ENCODE measurements at places on chromosomes 13 and 19. TPM values are rescaled to one million over a fixed set of nuclear protein-coding genes. Genes with fewer than 3 reads are reported as not detected.

Gene SYT3
- 1.9 TPM for total RNA-seq

Gene IGFL2
- total RNA-seq, result not detected

Gene ADAT3
- total RNA-seq, result 3.7 TPM

Gene PEX11G
- total RNA-seq, result 6.7 TPM

Gene ZNF729
- total RNA-seq, result not detected

Gene PLVAP
- not detected for total RNA-seq

GRCh38 chr19:43662487-43662886 lies 7.5 kb downstream of the PLAUR start:
- DNase-seq, result no peak

- no peak for DNase-seq
These were observed 542.7 kb upstream of the SLITRK5 start for GRCh38 chr13:87128491-87128890.

DNA sequence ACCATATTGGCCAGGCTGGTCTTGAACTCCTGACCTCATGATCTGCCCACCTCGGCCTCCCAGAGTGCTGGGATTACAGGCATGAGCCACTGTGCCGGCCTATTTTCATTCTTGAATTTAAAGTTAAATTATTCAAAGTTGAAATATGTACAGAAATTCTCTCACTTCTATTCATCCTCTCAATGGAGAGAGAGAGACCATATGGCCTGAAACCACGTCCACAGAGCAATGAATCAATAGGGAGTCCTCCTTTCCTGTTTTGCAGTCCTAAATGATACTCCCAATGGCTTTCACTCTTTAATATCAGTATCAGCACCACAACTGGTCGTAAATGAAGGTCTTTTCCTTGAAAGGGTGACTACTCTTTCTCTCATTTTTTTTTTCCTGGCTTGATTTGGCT lies 30.5 kb upstream of the KCTD4 start:
- no peak for DNase-seq

DNA sequence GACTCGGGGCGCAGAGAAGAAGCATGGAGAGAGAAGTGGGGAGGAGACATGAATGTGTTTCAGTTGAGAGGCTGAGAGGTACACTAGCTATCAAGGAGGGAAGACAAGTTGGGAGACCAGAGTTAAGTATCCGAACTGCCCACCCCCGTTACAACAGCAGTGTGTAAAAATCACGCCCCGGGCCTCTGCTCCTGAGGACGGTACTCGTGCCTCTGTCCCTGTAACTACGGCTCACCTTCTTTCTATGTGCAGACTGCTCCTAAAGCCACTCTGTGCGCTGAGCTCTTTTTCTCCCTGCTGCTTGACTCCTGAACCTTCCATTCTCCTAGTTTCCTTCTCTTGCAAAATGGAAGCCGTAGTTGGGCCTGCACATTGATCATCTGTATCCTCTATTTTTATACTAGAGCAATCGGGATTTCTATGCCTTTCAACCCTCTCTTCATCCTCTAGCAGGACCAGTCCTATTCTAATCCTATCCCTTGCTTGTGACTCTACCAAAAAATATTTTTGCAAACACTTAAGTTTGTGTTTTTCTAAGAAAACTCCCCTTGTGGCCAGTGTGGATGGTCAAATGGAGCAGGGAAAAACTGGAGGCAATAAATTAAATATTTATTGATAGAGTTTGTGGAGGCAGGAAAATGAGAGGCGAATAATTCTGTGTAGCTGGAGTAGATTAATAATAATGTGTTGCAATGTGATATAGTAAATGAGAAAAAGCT lies 569 bp downstream of the POLR1D start:
- DNase-seq, result no peak

DNA sequence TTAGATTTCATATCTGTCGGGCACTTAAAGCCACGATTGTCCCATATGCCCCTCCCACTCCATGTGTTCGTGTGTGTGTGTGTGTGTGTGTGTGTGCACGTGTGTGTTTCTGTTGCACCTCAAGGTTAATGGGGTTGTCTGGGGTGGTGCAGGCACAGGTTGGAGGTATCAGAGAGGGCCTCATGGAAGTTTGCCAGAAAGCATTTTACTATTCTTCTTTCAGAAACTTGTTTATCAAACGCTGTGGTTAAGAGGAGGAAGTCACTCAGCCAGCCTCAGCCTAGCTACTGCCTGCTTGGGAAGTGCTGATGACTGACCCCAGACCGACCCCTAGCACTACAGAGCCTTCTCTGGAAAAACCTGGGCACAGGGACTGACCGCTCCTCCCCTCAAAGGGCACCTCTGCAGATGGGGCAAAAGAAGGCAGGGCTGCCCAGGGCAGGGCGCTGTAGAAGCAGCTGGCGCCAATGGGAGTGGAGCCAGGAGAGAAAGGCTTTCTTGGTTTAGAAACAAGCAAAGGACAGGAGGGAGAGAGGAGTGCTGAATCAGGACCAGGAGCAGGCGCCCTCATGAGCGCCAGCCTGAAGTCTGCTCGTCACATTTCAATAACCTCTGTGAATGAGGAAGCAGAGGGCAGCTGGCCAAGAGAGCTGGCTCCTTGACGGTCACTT lies 3.9 kb downstream of the SIAH3 start:
- DNase-seq, result peak; percentile 42

DNA sequence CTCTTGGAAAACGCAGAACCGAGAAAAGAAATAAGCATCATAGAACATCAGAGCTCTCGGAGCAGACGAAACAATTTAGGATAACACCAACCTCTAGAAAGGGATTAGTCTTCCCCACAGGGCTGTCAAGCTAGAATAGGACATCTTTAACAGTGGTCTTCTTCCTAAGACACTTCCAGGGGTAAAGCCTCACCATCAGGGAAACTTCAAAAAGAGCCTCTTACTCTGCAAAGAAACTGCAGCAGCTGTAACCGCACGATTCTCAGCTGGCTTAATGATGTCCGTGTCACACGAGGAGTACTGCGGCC lies 642 bp downstream of the ZNF571 start:
- DNase-seq, result no peak

DNA sequence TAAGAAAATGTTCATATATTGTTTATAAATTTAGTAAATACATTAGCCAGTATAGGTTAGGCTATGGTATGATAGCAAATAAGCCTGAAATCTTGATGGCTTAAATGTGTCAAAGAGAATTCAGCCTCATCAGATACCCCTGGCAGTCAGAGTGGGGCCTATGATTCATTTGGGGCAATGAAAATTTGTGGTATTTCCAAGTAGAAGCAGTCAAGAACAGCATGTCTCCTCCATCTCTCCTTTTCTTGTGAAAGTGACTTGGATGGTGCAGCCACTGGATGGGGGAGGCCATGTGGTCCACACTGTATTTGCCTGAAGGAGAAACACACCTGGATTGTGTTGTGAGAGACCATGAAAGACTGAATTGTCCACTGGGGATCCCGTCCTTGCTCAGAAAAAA lies 82.7 kb downstream of the DLEU7 start:
- DNase-seq, result no peak

DNA sequence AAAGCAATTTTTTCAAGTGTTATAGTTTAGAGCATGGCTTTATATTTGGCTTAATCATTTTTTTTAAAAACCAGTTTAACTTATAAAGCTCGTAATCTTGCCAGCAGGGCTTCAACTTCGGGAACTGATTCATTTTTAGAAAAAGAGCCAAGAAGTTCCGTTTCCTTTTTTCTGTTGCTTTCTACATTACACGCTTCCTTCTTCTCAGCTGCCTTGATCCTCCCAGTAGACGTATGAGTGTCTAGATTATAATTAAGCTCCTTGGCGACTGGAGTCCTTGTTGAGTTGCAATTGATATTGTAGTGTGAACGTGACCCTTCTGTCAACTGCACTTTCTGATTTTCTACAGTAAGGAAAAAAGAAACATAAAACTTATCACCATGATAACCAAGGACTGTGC lies 497.2 kb downstream of the DIAPH3 start:
- DNase-seq, result no peak

DNA sequence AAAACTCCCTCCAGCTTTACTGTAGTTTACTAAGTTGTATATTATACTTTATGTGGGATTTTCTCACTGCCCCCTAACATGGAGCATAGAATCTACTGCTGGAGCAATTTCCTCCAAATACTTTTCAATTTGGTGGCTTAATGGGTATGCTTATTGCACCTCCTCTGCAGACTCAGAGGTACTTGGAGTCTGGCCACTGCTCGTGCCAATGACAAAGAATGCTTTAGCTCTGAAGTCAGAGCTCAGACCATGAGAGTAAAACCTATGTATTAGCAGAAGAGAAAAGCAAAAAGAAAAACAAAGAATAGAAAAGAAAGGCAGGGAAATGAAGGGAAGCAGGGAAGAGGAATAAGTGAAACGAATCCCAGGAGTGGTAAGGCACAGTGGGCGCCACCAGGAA lies 71.9 kb downstream of the SUCLA2 start:
- no peak for DNase-seq

DNA sequence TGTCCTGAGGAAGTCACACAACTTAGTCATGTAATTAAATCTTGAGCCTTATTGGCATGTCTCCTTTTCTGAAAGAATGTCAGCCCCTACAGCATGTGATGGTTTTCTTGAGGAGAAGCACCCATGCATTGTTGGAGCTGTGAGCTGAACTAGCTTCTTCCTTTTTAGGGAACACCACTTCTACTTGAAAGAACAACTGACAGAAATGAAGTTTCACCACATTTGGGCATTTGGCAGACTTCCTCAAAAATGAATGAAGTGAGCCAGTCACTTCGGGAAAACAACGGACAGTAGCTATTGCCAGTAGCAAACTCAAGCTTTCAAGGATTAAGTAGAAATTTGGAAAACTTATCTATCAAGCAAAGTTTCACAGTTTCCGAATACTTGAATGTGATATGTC lies 1351.3 kb downstream of the EFNB2 start:
- no peak for DNase-seq

DNA sequence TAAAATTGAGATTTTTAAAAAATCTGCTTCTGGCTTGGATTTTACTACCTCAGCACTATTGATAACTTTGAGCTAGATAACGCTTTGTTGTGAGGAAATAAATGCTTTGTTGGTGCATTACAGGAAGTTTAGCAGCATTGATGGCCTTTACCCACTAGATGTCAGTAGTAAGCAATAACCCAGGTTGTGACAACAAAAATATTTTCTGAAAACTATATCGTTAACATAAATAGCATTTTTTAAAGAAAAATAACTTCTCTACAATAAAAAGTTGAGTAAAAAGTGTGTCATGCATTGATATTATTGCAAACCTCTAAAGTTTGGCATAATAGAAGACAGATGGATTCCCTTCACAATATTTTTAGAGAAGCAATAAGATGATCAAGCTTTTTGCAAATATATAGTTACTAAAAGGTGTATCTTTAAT lies 1246.5 kb downstream of the UQCRFS1 start:
- DNase-seq, result peak; percentile 13

DNA sequence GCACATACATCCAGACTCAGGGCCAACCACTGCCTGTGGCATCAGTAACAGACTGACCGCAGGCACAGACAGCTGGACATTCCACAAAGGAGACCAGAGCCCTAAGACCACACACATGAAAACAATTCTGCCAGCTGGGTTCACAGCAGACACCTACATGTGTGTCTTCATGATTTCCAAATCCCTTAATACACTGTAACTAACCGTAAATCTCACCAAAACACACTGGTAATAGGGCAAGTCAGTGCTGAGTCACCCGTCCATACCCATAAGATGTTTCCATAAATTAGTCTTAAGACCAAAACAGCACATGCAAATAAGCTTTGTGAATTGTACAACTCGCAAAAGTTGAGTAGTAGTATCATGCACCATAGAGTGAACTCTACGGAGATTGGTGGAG lies 65.4 kb downstream of the TUBGCP3 start:
- peak; percentile 18 for DNase-seq

GRCh38 chr19:7500811-7501450 lies 12.1 kb upstream of the PEX11G start:
- no peak for DNase-seq

DNA sequence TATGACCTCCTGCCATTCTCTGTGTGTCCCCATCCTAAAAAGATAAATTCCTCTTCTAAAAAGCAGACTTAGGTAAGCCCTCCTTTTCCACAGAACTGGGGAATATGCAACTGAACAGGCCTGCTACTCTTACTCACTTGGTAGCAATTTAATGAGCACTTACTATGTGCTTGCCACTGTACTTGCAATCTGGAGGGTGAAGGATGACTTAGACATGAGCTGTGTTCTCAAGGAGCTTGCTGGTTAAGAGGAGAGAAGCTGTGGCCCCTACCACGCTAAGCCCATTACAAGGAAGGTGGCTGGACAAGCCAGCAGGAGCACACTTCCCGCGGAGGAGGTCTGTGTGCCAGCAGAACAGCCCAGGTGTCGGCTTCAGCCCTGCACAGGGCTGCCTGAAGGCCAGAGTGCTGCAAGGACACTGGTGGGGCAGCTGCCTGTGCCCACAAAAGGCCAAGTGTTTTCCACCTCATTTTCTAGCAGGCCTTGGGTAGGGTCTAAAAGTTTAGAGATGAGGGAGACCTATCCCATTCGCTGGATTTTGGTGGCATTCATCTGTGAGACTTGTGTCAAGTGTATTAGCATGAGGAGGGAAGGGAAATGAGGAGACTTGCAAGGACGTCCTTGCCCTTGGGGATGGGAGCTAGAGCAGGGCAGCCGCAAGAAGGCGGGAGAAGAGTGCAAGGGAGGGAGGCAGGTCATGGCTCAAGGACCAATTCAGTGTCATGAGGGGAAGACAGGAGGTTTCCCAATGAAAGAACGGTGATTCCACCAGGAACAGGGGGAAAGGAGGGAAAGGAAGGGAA lies 52.0 kb downstream of the COL4A1 start:
- DNase-seq, result no peak

DNA sequence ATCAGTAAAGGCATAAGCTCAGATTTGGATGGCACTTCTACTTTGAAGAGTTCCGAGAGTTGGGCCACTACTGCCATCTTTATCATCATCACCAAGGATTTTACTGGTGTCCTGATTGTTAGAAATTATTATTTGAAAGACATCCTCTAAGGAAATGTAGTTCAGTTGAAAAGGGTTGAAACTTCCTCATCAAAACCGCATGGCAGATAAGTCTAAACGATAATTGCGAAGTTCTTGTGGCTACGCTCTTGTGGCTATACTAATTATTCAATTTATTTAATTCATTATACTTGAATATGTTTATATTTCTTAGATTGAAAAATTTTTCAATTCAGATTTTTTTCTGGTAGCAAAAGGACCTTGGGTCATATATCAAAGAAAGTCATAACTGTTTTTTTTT lies 22.4 kb downstream of the TNFRSF19 start:
- no peak for DNase-seq

GRCh38 chr13:20116213-20116612 lies 44.6 kb downstream of the GJA3 start:
- DNase-seq, result no peak

DNA sequence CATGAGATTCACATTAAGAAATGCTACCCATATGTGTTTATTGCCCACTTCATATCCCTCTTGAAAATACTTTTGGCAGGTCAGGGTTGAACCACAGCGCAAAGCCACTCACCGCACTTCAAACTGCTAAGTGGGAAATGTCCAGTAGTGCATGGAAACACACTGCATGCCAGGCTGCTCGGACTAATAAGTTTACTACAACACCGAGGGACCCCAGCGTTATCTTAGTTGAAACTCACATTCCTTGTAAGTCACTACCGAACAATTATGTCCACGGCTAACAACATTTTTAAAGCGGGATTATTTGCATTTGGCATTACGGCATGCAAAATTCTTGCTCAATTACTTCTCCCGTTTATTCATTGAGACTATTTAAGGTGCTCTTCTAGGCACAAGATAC lies 4.0 kb downstream of the BRD4 start:
- no peak for DNase-seq

- DNase-seq, result no peak
These were observed at the start of gene LTBP4 for GRCh38 chr19:40601134-40601974. LTBP4 (plus strand) TSS chr19:40601369; CDS start chr19:40601388, 19 bp downstream.
